Uterus (tissue), 4 donors: ENCODE measurements at places on chromosomes 4 and X. TPM values are rescaled to one million over a fixed set of nuclear protein-coding genes. Genes with fewer than 3 reads are reported as not detected.

CDKL2 gene
- total RNA-seq = 1.2 TPM

DNA sequence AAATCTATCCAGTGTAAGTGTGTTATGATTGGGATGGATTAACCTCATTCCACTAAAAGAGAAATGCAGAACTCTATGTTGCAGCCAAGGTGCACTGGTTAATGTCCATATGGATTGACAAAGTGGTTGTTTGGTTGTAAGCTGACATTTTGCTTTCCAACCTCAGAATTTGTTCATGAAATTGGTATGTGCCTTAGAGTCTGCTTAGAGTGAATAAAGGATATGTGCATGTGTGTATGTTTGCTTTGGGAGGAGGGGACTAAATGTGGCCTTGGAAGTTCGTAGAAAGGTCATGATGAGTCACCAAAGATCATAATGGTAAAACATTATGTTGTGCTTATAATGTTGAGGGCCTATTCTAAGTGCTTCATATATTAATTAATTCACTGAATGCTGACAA is 44.1 kb upstream of the MBNL3 start:
- no peaks in the 10 kb centered on the region for H3K4me1 ChIP-seq
- DNase-seq = no peak
- no peaks in the 10 kb centered on the region for H3K27me3 ChIP-seq
- no peak overlapping the region for H3K4me3 ChIP-seq

DNA sequence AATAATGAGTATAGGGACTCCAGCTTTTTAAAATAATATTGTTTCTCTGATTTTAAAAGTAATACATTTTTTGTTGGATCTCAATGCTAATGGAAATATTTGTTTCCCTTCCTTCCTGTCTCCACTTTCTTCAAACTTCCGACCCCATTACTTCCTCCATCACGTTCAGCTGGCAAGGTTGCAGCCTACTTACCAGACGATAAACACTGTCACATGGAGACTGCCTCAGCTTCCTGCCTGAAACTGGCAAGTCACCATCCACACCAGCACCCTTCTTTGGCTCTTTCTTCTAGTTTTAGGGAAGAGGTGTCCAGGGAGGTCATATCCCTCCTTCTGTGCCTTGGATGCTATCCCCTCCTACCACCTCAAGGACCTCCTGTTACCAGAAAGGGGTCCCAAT is 3.4 kb upstream of the INTU start:
- H3K4me1 ChIP-seq = no peaks in the 10 kb centered on the region
- DNase-seq = no peak
- no peak overlapping the region for H3K27ac ChIP-seq

- H3K27ac ChIP-seq = no peak overlapping the region
- no peaks in the 10 kb centered on the region for H3K27me3 ChIP-seq
- DNase-seq = no peak
- no peaks in the 10 kb centered on the region for H3K4me1 ChIP-seq
- no peaks in the 10 kb centered on the region for H3K36me3 ChIP-seq
- H3K4me3 ChIP-seq = no peak overlapping the region
Observed at GRCh38 chrX:39720945-39721344, 376.8 kb downstream of the BCOR start.

DNA sequence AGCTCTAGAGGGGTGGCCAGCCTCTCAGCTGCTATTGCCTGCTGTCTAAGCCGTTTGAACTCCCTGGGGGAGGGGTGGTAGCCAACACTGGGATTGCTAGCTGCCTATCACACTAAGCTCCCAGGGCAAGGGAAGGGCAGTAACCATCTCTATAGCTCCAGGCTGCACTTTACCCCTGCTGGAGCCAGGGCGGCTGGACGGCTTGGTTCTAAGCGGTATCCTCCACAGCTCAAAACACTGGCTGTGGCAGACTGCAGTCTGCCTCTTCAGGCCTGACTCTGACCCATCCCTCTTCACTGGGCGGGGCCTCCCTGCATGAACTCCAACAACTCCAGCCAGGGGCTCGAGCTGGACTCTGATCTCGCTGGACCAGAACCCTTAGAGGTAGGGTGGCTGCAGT is 55.3 kb upstream of the GNRHR start:
- DNase-seq = no peak
- H3K36me3 ChIP-seq = no peaks in the 10 kb centered on the region
- H3K27ac ChIP-seq = no peak overlapping the region
- no peaks in the 10 kb centered on the region for H3K4me1 ChIP-seq
- H3K4me3 ChIP-seq = no peak overlapping the region

DNA sequence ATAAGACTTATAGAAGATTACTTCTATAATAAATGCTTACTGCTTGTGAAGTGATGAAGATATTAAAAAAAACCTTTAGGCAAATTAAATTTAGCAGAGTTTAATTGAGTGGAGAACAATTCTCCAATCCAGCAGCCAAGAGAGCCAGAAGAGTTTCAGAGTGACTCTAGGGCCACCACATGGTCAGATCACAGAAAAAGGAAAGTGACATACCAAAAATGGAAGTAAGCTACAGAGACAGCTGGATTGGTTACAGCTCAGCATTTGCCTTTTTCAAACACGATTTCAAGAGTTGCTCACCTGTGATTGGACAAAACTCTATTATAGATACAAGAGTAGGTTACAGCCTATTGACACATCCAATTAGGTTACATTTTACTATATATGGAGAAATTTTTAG is 79.0 kb upstream of the TRAM1L1 start:
- no peaks in the 10 kb centered on the region for H3K4me1 ChIP-seq
- no peaks in the 10 kb centered on the region for H3K27me3 ChIP-seq
- no peaks in the 10 kb centered on the region for H3K36me3 ChIP-seq
- no peak for DNase-seq
- no peak overlapping the region for H3K27ac ChIP-seq
- H3K4me3 ChIP-seq = no peak overlapping the region
